Central memory CD8-positive, alpha-beta T cell (primary cell): ENCODE measurements at places on chromosomes 11 and 22.

DNA sequence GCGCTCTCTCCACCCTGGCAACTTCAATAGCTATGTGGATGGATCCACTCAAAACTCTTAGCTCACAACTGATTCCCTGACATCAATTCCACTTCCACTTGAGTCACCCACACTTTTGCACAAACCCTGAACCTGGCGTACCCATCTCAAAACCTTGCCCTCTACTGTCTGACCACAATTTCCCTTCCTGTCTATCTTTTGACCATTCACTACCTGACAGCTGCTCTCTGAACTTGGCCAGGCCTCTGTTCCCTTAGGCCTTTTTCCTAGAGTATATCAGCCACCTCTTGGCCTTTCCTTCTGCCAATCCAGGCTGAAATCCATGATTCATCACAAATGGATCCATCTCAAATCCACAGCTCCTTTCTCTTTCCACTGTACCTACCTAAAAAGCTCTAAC lies 106.0 kb downstream of the RPL27A start:
- H3K27me3 ChIP-seq: peaks cover 4% of the 10 kb centered on the region
- H3K4me3 ChIP-seq: no peak overlapping the region

GRCh38 chr22:39988386-39989114 lies 6.2 kb upstream of the FAM83F start:
- peaks cover 18% of the 10 kb centered on the region for H3K4me1 ChIP-seq
- H3K27me3 ChIP-seq: peaks cover 44% of the 10 kb centered on the region
- DNase-seq: no peak
- peak overlapping the region; percentile 6 for H3K4me3 ChIP-seq
- H3K36me3 ChIP-seq: peaks cover 18% of the 10 kb centered on the region
- H3K27ac ChIP-seq: peak overlapping the region; percentile 45

GRCh38 chr22:41565403-41566054 lies 4.7 kb downstream of the CSDC2 start:
- H3K27ac ChIP-seq: no peak overlapping the region
- no peak overlapping the region for H3K4me3 ChIP-seq
- no peaks in the 10 kb centered on the region for H3K4me1 ChIP-seq
- no peaks in the 10 kb centered on the region for H3K36me3 ChIP-seq
- no peak for DNase-seq

DNA sequence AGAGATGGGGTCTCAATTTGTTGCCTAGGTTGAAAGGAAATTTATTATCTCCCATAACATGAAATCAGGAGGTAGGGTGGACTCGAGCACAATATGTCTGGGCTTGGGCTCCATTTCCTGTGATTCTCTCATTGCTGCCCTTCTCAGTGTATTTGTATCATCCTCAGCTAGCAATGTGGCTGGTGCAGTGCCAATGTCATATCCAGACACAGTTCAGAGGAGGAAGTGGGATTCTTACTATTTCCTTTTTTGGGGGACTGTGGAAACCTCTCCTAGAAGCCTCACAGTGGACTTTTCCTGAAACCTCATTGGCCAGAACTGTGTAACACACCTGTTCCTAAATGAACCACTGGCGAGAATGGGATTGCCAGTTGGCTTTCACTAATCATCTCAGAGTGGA lies 21.0 kb upstream of the SWAP70 start:
- H3K4me3 ChIP-seq: no peak overlapping the region
- peaks cover 7% of the 10 kb centered on the region for H3K27me3 ChIP-seq
- no peak for DNase-seq
- no peaks in the 10 kb centered on the region for H3K4me1 ChIP-seq

DNA sequence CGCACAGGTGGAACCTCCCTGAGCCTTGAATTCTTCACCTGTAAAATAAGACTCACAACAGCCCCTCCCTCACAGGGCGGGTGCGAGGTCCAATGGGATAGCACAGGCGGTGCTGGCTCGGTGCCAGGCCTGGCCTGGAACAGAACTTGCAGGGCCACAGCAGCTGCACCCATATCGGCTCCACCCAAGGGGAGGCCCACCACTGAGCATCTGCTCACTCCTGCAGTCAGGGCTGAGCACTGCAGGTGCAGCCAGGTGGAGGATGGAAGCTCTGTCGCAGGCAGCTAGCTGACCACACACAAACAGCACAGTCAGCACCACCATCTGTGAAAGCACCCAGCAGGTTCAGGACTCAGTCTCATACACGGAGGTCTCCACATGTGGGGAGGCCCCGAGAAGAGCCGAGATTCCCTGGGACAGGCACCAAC lies 19.6 kb downstream of the VPS37C start:
- H3K4me3 ChIP-seq: no peak overlapping the region
- DNase-seq: no peak
- H3K27me3 ChIP-seq: no peaks in the 10 kb centered on the region
- peaks cover 9% of the 10 kb centered on the region for H3K36me3 ChIP-seq
- H3K27ac ChIP-seq: no peak overlapping the region
- H3K4me1 ChIP-seq: peaks cover 16% of the 10 kb centered on the region

DNA sequence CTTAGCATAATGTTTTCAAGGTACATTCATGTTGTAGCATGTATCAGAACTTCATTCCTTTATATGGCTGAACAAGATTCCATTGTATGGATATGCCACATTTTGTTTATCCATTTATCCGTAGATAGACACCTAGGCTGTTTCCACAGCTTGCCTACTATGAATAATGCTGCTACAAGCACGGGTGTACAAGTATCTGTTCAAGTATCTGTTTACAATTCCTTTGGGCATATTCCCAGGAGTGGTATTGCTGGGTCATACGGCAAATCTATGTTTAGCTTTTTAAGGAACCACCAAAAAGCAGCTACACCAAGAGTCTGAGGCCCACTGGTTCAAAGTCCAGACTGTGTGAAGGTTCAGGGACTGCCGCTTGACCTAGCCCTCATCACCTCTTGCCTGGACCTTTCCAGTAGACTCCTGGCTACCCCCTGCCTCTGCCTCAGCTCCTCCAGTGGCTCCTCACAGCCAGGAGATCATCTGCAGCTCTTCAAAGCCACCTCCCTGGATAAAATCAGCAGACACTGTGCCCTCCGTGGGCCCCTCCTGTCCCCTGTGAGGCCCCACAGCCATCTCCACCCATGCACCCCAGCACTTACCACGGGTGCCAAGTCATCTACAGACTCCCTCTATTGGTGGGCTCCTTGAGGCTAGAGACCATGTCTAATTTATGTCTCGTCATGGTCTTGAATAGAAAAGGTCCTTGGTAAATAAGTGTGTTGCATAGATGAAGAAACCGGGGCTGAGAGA lies 160.3 kb downstream of the MN1 start:
- no peaks in the 10 kb centered on the region for H3K36me3 ChIP-seq
- no peaks in the 10 kb centered on the region for H3K4me1 ChIP-seq
- no peak overlapping the region for H3K27ac ChIP-seq
- DNase-seq: no peak
- H3K4me3 ChIP-seq: no peak overlapping the region

DNA sequence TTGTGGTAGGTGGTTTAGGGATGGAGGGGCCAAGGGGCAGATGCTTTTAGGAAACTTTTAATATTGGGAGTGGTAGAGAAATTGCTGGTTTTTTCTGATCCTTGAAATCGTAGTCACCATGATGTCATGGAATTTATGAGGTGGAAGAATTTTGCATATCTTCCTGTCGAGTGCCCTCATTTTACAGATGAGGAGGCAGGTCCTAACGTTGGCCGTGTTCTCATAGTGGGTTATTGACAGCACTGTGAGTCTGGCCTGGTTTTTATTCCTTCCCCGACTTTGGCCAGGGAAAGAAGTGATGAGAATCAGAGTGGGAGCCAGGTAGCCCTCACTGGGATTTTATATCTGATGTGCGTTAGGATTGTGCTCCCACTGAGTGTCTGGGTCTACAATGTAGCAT lies 8.8 kb upstream of the PACS1 start:
- peaks cover 38% of the 10 kb centered on the region for H3K4me1 ChIP-seq
- no peak overlapping the region for H3K4me3 ChIP-seq
- H3K36me3 ChIP-seq: peaks cover 89% of the 10 kb centered on the region
- H3K27ac ChIP-seq: no peak overlapping the region
- no peaks in the 10 kb centered on the region for H3K27me3 ChIP-seq

- DNase-seq: no peak
- no peak overlapping the region for H3K27ac ChIP-seq
- peaks cover 22% of the 10 kb centered on the region for H3K36me3 ChIP-seq
- H3K4me1 ChIP-seq: peaks cover 5% of the 10 kb centered on the region
Measured at GRCh38 chr11:47329987-47330931, 22.2 kb downstream of the MYBPC3 start.

DNA sequence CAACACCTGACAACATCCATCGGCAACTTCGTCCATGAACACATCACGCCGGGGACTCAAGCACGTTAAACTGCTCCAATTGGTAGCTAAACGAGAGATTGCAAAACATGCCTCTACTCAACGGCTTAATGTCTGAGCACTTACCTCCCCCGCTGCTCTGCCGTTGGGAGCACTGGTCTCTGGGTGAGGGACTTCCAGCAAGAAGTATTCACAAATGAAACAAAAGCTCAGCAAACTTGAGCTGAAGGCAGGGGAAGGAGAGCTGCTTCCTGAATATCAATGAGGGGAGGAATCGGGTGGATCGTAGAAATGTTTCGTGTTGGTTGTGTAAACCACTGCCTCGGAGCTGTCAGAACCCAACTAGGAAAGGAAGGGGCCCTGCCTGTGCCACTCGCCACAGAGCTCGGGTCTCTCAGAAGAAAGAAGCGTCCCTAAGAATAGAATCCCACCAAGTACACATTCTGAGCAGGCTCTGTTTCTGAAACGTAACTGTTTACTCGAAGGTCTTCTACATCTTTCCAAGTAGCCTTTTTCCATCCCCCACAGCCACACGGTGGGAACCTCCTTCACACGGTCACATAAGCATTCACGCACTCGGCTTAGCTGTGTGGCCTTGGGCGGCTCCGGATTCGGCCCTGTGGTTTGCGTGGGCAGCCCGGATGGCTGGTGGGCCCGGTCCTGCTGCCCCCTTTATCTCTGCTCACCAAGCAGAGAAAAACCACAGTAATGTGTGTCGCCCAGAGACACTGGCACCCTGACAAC lies at the start of gene MLC1:
TSS of gene MLC1 (minus strand) at position 216 of the 762 bp plus-strand sequence. CDS start 524 bp downstream, outside the sequence.
- H3K27me3 ChIP-seq: peaks cover 24% of the 10 kb centered on the region
- H3K4me3 ChIP-seq: no peak within 1 kb of the TSS
- no peak within 1 kb of the TSS for H3K27ac ChIP-seq
- no peak for DNase-seq
- H3K4me1 ChIP-seq: no peaks in the 10 kb centered on the region

DNA sequence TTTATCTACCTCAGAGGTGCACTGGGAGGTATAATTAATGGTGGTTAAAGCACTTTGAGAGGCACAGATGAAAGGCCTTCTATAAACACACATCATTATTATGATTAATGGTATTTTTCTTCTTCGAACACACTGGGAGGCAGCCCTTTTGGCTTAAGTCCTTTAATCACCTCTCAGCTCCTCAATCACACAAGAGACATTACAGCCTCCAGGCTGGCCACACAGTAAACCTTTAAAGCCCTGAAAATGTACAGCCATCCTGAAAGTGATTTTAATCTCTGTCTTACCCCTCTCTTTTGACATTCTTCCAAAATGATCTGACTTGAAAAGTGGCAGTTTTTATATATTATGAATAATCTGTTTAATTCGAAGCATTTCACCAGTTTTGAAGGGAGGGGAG lies 54.3 kb upstream of the VSTM5 start:
- H3K27ac ChIP-seq: no peak overlapping the region
- H3K4me1 ChIP-seq: no peaks in the 10 kb centered on the region
- no peak overlapping the region for H3K4me3 ChIP-seq
- peaks cover 16% of the 10 kb centered on the region for H3K27me3 ChIP-seq

- H3K4me3 ChIP-seq: no peak overlapping the region
- H3K27me3 ChIP-seq: peaks cover 77% of the 10 kb centered on the region
- H3K36me3 ChIP-seq: no peaks in the 10 kb centered on the region
Measured at GRCh38 chr11:134725716-134726639, 313.9 kb upstream of the B3GAT1 start.

- no peaks in the 10 kb centered on the region for H3K4me1 ChIP-seq
- H3K4me3 ChIP-seq: no peak overlapping the region
- H3K36me3 ChIP-seq: no peaks in the 10 kb centered on the region
- no peak for DNase-seq
- H3K27me3 ChIP-seq: peaks cover 12% of the 10 kb centered on the region
- H3K27ac ChIP-seq: no peak overlapping the region
Measured at GRCh38 chr11:106105986-106106385, 28.5 kb downstream of the AASDHPPT start.

- DNase-seq: no peak
- H3K36me3 ChIP-seq: no peaks in the 10 kb centered on the region
- no peak overlapping the region for H3K27ac ChIP-seq
- no peak overlapping the region for H3K4me3 ChIP-seq
- H3K4me1 ChIP-seq: peaks cover 9% of the 10 kb centered on the region
Measured at GRCh38 chr11:134126217-134126822, 57.4 kb downstream of the JAM3 start.

DNA sequence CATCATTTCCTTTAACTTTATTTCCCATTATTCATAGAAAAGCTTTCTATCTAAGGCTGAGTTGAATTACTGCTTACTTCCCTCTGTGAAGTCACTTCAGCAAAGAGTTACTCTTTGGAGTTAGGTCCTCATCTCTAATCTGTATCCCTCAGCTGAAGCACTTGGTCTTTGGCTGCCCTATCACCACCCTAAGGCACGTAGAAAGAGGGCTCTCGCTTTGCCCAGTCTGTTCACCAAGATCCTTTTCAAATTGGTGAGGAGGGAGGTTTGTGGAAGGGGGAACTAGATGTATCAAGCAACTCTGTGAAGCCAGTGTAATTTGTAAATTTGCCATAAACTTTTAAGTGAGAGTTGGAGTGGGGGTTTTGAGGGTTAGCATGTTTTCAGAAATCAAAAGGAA lies 43.4 kb downstream of the PAX6 start:
- DNase-seq: no peak
- no peaks in the 10 kb centered on the region for H3K27me3 ChIP-seq
- no peak overlapping the region for H3K27ac ChIP-seq
- no peaks in the 10 kb centered on the region for H3K36me3 ChIP-seq
- H3K4me3 ChIP-seq: no peak overlapping the region

GRCh38 chr11:2088746-2089535 lies 50.2 kb downstream of the IGF2 start:
- peaks cover 62% of the 10 kb centered on the region for H3K27me3 ChIP-seq
- H3K4me1 ChIP-seq: peaks cover 12% of the 10 kb centered on the region
- H3K4me3 ChIP-seq: no peak overlapping the region
- no peak for DNase-seq
- peaks cover 4% of the 10 kb centered on the region for H3K36me3 ChIP-seq
- H3K27ac ChIP-seq: no peak overlapping the region

- H3K4me3 ChIP-seq: no peak overlapping the region
- no peaks in the 10 kb centered on the region for H3K27me3 ChIP-seq
- H3K27ac ChIP-seq: no peak overlapping the region
- H3K4me1 ChIP-seq: no peaks in the 10 kb centered on the region
Measured at GRCh38 chr11:26995701-26996460, 2.0 kb downstream of the FIBIN start.

- no peak for DNase-seq
- H3K27me3 ChIP-seq: peaks cover 16% of the 10 kb centered on the region
- H3K4me3 ChIP-seq: no peak overlapping the region
Measured at GRCh38 chr22:28544431-28544868, 135.2 kb downstream of the TTC28 start.

DNA sequence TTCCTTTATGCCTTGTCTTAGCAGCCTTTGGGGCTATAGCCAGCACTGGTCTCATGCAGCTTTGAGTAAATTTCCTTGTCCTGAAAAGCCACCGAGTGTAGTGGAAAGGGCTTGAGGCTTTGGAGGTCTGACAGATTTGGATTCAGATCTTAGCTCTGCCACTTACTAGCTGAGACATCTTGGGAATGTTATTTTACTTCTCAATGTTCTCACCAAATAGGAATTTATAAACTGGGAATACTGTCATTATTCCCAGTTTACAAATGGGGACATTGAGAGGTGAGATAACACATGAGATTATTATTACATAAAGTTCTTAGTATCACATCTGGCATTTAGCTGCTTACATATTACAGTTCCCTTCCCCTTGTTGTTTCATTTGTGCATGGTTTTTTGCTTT lies 95.5 kb downstream of the COMMD9 start:
- no peaks in the 10 kb centered on the region for H3K36me3 ChIP-seq
- no peak overlapping the region for H3K4me3 ChIP-seq
- no peak overlapping the region for H3K27ac ChIP-seq
- H3K27me3 ChIP-seq: no peaks in the 10 kb centered on the region
- DNase-seq: no peak
- no peaks in the 10 kb centered on the region for H3K4me1 ChIP-seq
